Activated naive CD8-positive, alpha-beta T cell treated with anti-CD3 and anti-CD28 coated beads, Interleukin-2, amount 50 U/mL, for 24 hours (primary cell): ENCODE measurements at places on chromosomes 7 and 10.

- DNase-seq, result no peak
Measured at GRCh38 chr7:43481902-43482678, 100.8 kb upstream of the STK17A start.

GRCh38 chr10:121322046-121322445 is 276.2 kb downstream of the FGFR2 start:
- DNase-seq, result no peak

- no peak for DNase-seq
Measured at GRCh38 chr10:5534880-5535856, 10.4 kb downstream of the CALML3 start.

GRCh38 chr7:146874722-146875121 is 758.1 kb downstream of the CNTNAP2 start:
- DNase-seq, result no peak

- no peak for DNase-seq
Measured at GRCh38 chr10:14548970-14549369, 218.2 kb upstream of the FRMD4A start.

DNA sequence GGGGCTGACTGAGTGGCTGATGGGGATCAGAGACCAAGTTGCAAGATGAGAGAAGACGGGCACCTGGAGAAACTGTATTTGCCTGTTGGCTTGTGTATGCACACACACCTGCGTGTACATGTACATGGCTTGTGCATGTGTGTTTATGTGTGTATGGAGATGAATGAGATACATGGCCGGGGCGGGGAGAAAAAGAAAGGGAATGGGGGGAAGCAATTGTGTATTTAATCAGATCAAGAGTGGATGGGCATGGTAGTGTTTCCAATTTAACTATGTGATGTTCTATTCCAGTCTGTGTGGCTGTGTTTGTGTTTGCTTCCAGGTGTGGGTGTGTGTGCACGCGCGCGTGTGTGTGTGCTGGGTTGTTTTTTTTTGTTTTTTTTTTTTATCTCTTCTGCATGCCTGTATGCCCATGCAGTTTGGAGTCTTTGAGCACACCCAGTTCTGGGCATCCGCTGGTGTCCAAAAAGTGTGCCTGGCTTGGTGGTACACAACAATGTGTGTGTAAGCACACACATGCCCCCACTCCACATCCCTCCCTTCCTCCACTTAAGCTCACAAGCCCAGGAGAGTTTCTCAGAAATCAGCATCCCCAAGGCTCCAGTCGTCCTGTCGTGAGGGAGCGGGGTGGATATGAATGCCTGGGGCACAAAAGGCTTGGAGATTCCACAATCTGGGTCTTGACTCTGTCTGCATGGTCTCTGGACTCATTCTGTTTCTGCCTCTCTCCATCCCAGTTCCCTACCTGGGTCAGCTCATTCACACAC is 2.5 kb upstream of the VGF start:
- DNase-seq, result no peak

DNA sequence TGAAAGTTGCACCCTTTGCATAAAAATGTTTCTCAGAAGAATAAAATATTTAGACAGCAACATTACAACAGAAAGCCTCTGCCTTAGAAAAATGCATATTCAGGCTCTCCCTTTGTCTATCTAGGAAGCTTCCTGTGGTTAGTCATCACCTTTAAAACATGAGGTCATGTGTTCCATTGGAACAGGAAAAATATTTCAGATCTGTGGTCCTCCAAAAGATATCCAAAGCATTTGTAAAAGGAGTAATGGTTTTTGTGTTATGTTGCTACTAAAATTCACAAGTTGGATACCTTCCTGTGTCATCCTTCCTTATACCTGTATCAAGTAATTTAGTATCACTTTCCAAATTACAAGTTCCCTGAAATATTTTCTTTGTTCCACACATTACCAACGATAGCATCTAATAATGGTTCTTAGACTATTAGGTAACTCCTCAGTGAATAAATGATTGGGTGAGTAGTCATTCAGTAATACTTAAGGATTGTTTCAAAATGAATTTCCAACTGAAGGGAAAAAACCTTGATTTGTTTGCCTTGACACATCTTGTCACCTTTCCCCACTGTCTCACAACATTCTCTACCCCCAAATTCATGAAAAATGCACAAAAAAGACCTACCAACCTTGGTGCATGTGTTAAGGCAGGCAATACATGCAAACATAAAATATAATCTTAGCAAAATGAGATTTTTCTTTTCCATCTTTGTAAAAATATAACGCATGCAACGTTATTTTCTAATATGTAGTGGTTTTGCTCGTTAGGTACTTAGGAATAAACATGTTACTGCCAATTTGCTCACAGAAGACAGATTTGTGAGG is 19.7 kb upstream of the RHOBTB1 start:
- no peak for DNase-seq

- no peak for DNase-seq
Measured at GRCh38 chr10:48472501-48473069, 132.3 kb downstream of the ARHGAP22 start.

DNA sequence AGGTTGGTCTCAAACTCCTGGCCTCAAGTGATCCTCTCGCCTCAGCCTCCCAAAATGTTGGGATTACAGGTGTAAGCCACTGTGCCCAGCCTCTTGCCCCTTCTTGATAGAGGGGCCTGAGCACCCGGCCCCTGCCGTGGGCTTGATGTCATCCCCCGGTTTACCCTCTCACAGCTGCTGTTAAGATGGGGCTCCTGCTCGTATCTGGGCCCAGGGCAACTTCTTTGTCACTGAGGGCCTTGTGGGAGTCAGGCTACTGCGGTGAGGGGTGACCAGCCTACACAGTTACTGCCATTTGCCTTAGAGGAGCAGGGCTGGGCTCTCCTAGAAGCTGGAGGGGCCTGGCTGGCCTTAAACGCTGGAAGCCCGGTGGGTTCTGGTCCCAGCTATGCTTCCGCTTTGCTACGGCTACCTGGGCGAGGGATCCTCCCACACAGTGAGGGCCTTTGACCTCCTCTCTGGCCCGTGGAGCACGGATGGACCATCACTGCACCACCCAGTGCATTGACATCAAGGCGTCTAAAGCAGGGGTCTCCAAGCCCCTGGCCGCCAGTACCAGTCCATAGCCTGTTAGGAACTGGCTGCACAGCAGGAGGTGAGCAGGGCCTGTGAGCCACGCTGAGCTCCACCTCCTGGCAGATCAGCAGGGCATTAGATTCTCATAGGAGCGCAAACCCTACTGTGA is 1.1 kb upstream of the TMEM130 start:
- DNase-seq, result no peak

- no peak for DNase-seq
Measured at GRCh38 chr10:103716206-103717160, 138.9 kb downstream of the SH3PXD2A start.

DNA sequence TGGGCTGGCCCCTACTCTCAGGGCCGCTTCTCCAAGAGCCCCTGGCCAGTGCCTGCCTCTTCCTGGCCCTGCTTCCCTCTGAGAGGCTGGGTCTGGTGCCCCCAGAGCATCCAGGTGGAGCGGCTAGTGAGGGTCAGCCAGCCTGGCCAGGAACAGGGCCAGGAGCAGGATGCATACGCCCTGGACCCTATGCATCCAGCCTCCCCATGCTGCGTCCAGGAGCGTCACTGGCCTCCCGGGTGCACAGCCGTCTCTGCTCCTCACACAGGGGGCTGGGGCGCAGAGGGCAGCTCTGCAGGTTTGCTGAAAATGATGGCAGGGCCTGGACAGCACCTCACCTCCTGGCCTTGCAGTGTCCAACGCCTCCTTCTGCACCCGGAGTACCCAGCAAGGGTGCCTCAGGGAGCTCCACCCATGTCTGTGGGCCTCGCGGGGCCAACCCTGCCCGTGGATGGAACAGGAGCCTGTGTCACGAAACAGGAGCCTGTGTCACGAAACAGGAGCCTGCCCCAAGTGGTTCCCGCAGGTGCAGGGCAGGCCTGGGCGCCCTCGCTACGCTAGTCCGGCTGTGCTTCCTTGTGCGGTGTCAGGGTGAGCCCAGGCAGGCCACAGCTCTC is 246.2 kb upstream of the PPP2R2D start:
- no peak for DNase-seq

GRCh38 chr10:88833723-88834122 is 17.9 kb downstream of the ANKRD22 start:
- no peak for DNase-seq

- DNase-seq, result no peak
Measured at GRCh38 chr7:95545007-95545615, 51.2 kb downstream of the PDK4 start.

- DNase-seq, result no peak
Measured at GRCh38 chr7:158536871-158537515, 50.6 kb downstream of the PTPRN2 start.
